ENCODE measurements at places on chromosomes 7 and 10.

- peak; percentile 57 for DNase-seq
Measured at GRCh38 chr7:932651-932975, 21.9 kb downstream of the ADAP1 start.

DNA sequence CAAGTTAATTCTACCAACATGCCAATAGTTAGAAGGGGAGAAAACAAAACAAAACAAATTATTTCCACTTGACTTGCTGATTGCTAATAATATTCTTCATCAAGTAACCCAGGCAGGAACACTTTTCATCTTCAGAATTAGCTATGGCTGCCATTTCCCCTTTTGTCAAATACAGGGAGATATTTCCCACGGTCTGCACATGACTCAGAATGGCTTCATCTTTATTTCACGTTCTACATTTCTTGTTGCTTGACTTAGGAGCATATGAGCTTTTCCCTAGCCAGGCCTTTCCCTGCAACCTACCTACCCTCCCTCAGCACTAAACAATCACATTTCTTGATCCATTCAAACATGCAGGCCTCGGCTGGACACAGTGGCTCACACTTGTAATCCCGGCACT, 6.5 kb downstream of the CPVL start:
- DNase-seq, result no peak

DNA sequence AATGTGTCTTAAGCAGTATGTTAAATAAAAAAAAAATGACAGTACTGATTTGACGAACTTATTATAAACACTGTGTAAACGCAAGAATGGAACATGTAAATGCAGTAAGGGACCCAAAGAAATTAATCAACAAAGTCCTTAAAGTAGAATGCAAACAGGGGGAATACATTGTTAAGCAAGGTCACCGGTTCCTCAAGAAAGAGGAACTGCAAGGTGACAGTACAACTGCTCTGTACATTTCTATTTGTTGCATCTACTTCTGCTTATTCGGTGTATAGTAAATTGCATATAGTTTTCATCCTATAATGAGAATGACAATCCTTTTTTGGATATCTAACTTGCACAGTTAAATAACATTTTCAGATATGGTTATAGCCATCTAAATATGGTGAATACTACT, 387.0 kb upstream of the SEMA3D start:
- DNase-seq, result no peak

- no peak for DNase-seq
Measured at GRCh38 chr7:91571601-91572000, 307.4 kb downstream of the FZD1 start.
